NCI-H1092 (cell line): ENCODE measurements at places on chromosomes 7 and 10.
A peak's percentile ranks its signal among the peaks of the same experiment; 100 is the strongest.

- no peak for DNase-seq
Measured at GRCh38 chr10:130024779-130025325, 60.8 kb upstream of the EBF3 start.

DNA sequence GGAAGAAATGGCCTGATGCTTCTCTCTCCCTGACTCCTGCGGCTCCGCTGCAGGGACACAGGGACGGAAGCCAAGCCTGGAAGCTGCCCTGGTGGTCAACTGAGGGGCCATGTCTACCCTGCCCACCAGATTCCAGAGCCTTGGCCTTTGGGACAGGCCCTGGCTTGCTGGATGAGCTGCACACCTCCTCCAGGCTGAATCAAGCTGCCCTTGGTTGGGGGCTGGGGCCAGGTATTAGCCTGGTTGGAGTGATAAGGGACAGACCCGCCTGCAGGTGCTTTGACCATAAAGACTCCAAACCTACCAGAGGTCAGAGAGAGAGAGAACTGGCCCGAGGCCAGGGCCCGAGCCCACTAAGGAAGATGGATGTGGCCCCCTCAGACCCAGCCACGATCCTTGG, 30.1 kb downstream of the CRHR2 start:
- no peak for DNase-seq

GRCh38 chr7:159140170-159140910, 4.3 kb downstream of the VIPR2 start:
- no peak for DNase-seq

- DNase-seq: no peak
Measured at GRCh38 chr7:29243910-29244655, 49.5 kb downstream of the CHN2 start.

DNA sequence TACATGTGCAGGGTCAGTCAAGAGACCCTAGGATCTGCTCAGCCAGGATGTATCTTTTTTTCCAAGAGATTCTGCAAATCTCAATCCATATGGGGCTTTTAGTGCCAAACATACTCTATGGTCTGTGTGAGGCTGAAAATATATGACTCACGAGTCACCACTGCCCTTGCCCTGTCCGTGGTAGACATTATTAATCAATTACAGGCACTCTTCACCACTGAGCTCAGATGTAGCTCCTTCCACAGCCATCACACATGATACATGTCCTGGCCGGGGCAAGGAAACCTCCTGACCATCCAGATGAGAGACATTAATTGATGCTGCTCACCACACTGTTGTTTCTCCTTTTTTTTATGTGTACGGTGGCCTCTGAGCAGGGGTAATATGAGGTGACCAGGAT, 90.2 kb upstream of the RET start:
- DNase-seq: no peak

GRCh38 chr10:14190702-14191101, 140.0 kb downstream of the FRMD4A start:
- DNase-seq: no peak

DNA sequence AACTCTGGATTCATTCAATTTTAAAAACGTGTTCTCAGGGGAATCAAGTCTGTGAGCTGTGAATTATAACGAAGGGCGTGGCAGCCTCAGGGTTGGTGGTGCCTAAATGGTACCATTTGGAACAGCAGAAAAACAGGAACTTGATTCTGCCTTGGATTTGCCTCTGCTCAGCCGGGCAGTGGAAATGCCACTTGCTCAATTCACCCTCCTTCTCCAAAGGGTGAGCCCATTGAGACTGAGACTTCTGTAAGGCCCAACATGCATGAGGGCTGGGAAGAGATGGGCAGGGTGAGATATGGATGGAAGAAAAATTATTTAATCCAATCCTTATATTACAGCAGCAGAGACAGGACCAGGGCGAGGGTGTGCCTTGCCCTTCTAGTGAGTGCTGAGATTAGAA, 107.1 kb upstream of the HABP2 start:
- no peak for DNase-seq

DNA sequence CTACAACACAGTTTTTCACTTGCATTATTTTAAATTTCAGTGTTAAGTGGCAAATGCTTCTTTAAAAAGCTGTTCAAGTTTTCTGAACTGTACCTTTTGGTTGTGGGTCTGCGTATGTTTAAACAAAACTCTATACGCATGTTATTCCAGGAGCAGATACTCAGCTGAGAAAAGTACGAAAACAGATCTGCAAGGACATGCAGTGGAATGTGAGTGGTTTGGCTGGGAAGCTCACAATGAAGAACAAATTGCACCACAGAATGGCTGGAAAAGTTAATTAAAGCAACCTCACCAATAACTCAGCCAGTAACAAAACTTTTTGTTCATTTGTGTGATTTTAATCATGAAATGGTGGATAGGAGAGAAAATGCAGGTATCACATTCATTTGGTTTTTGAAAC, 17.6 kb downstream of the GLI3 start:
- no peak for DNase-seq

GRCh38 chr7:98086281-98086718, 20.4 kb upstream of the LMTK2 start:
- DNase-seq: no peak

DNA sequence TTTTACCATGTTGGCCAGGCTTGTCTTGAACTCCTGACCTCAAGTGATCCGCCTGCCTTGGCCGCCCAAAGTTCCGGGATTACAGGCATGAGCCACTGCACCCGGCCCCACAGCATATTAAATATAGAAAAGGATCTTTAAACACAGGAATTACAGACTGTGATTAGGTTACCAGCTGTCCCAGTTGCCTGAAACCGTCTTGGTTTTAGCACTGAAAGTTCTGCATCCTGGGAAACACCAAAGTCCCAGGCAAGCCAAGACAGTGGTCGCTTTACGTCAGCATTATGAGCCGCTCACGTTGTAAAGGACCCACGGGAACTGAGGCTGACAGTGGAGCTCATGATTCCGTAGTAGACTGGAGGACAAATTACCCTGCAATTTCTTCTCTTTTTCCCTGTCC, 69.0 kb upstream of the FAM180A start:
- no peak for DNase-seq

- no peak for DNase-seq
Measured at GRCh38 chr7:130322615-130323014, 22.0 kb upstream of the CPA5 start.

- no peak for DNase-seq
Measured at GRCh38 chr10:71694567-71694968, 25.0 kb downstream of the C10orf105 start.

GRCh38 chr7:102978284-102978683, 65.5 kb downstream of the LRRC17 start:
- DNase-seq: no peak

- no peak for DNase-seq
Measured at GRCh38 chr10:128865436-128866195, 601.4 kb upstream of the MGMT start.

GRCh38 chr7:109821156-109821555, 1251.5 kb downstream of the DNAJB9 start:
- no peak for DNase-seq

- no peak for DNase-seq
Measured at GRCh38 chr7:26965724-26966123, 101.3 kb upstream of the SKAP2 start.

DNA sequence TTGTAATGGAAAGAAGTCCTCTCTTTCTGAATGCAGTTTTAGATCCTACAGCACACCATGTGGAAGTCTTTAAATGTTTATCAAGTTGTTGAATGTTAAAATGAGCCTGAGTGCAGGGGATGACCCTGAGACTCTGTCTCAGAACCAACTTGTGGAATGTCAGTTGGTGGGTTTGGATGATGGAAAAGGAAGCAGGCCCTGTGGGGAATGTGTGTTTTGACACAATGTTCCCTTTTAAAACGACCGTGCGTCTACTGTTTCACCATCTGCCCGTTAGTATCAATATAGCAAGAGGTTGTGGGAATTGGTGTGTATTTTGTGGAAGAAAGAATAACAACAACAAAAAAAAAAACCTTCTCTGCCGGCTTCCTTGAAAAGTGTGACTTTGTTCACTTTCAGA, 8.3 kb downstream of the DYNC1I1 start:
- DNase-seq: no peak

- DNase-seq: no peak
Measured at GRCh38 chr10:98235846-98236245, 32.1 kb downstream of the LOXL4 start.

DNA sequence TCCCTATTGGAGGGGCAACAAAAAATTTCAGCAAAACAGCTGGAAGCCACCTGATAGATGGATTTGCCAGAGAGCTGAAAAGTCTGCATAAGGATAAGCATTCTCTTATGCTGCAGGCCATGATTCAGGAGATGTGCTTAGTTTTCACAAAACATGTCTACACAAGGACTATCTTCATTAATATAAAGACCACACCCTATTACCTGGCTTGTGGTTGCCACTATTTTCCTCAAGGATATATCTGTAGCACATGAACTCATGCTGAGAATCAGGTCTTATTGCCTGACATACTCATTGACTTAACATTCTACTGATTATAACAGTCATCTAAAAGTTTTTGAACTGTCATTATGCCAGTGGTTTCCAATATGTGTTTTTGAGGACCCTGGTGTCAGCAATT, 7.1 kb upstream of the COL17A1 start:
- DNase-seq: no peak

GRCh38 chr7:122532406-122533269, 166.3 kb downstream of the RNF133 start:
- DNase-seq: no peak

DNA sequence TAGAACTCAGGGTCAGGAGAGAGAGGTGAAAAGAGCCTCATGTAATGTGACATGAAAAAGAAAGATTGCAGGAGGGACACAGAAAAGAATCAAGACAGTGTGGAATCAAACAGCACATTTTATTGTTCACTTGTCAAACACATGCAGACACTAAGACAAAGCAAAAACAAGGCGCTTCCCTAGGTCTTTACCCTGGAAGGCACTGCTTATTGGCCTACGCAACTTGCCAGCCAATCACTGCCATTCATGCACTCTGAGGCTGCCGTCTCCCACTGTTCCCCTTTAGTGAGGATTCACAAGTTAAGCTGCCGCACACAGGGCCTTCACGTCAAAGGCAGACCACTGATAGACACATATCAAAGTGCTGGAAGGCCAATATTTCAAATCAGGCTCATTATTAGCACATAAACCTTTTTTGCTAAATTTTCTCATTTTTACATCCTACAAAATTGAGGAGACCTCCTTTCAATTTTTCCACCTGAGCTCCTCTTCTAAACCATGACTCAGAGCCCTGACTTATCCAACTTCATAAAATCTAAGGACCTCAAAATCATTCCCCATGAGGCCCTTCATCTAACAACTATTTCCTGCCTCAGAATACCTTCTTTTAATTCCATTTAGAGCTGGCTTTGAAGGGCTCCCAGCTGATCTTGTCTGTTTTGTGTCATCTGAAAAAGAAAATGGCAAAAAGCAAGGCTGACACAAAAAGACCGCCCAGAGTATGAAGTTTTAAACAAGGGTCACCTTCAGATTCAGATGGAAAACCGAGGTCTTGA, 149.4 kb downstream of the CHCHD3 start:
- no peak for DNase-seq

DNA sequence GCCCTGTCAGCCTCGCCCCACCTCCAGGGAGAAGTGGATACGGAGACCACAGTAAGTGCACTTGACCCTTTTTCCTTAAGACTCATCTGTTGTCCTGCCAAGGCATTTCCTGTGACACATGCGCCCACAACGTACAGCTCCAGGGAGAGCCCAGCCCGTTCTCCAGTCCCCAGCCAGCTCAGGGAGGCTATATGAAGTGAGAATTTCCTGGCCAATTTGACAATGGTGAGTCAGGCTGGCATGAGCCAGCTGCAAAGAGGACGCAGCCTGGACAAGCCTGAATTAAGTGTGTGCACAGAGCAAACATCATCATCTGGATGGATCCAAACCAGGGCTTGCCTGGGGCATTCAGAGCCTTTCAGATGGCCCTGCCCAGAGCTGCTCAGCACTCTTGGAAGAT, 244.8 kb downstream of the KCNMA1 start:
- peak; percentile 20 for DNase-seq

DNA sequence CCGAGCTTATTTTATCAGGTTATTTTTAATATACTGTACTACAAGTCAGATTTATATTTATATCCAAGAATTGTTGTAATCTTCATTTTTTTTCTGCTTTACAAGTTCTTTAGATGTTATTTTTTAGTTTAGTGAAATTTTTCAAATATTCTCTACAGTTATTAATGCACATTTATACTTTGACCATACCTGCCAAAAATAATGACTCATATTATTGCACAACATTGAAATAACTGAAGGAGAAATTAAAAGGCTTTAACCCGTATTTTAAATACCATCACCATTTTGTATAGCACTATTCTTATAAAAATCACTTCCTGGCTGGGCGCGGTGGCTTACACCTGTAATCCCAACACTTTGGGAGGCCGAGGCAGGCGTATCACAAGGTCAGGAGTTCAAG, 278.5 kb downstream of the BICC1 start:
- DNase-seq: no peak

GRCh38 chr7:44277391-44277790, 48.0 kb downstream of the CAMK2B start:
- DNase-seq: no peak

GRCh38 chr10:48193556-48193955, 80.9 kb downstream of the FRMPD2 start:
- no peak for DNase-seq

- no peak for DNase-seq
Measured at GRCh38 chr10:112585126-112585525, 138.1 kb downstream of the VTI1A start.

DNA sequence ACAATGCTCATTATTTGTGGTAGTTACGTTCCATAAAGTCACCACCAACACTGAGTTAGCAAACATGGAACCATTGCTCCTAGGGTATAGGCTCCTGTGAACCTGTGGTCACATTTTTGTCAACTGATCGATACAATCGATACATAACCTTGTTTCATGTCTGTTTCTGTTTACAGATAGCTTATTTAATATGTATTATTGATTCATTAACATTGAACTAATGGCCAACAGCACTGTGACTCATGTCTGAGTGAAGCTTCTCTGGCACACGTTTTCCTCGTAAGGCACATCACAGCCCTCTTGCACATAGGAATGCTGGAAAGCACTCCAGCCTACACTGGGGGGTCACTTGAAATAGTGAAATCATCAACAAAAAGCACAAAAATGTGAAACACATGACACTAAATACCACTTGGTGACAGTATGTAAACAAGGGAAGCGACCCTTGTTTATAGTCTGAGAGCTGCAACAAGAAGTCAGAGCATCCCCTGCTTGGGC, 27.0 kb downstream of the GHRHR start:
- no peak for DNase-seq

GRCh38 chr7:140023728-140024127, 39.0 kb downstream of the PARP12 start:
- no peak for DNase-seq

GRCh38 chr7:44306606-44307005, 18.8 kb downstream of the CAMK2B start:
- DNase-seq: no peak

DNA sequence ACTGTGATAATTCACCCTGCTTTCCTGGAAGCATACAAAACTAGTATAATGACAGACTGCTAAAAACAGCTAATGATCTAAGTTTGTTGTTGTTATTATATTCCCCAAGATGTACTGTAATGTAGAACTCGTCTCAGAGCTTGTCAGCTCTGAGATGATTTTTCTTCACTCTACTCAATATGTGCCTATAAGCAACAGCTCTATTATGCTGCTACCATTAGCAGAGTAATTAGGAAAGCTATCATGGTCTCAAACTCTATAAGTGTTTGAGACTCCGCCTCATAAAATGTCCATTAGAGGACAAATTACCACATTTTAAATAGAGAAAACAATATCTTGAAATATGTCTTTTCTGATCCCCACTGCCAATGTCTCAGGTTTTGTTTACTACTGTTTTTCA, 476.5 kb upstream of the PCDH15 start:
- DNase-seq: no peak
